ENCODE measurements at places on chromosomes 6 and 20.
A peak's percentile ranks its signal among the peaks of the same experiment; 100 is the strongest.

DNA sequence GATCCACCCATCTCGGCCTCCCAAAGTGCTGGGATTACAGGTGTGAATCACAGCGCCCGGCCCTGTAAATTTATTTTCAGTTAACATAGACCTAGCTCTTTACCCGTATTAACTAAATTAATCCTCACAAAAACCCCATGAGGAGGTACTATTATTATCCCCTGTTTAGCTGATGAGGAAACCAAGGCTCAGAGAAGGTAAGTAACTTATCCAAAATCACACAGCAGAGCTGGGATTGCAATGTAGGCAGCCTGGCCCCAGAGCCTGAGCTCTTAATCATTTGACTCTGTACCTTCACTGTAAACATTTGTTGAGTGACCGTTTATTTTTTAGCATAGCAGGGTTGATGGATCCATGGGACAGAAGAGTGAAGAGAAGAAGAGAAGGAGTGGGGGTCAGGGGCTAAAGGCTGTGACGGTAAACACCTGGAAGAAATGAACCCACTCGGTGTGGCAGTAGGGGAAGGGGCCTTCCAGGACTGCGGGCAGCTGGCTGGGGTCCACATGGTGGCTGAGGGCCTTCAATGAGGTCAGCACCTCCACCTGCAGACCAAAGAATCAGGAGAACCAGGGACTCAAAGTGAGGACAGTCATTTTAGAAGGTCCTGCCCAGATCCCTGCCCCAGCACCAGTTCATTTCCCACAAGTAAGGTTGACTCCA, 35.2 kb downstream of the KIAA1755 start:
- no peak for DNase-seq

DNA sequence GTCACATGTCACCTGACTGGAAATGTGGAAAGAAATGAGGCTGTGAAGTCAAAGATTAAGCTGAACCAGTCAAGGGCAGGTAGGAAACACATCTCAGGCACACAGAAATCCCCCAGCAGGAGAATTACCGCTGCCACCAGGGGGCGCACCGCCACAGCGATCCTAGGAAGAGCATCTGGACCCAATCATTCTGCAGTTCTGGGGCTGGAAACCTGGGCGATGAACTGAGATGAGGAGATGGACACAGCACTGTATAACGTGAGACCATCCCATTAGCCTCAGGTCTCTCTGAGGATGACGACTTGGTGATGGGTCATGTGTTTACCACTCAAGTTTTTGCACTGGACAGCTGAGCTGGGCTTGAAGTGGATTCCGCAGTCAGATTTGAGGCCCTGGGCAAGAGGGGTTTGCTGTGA, 6.5 kb upstream of the SLC24A3 start:
- DNase-seq = peak; percentile 45

DNA sequence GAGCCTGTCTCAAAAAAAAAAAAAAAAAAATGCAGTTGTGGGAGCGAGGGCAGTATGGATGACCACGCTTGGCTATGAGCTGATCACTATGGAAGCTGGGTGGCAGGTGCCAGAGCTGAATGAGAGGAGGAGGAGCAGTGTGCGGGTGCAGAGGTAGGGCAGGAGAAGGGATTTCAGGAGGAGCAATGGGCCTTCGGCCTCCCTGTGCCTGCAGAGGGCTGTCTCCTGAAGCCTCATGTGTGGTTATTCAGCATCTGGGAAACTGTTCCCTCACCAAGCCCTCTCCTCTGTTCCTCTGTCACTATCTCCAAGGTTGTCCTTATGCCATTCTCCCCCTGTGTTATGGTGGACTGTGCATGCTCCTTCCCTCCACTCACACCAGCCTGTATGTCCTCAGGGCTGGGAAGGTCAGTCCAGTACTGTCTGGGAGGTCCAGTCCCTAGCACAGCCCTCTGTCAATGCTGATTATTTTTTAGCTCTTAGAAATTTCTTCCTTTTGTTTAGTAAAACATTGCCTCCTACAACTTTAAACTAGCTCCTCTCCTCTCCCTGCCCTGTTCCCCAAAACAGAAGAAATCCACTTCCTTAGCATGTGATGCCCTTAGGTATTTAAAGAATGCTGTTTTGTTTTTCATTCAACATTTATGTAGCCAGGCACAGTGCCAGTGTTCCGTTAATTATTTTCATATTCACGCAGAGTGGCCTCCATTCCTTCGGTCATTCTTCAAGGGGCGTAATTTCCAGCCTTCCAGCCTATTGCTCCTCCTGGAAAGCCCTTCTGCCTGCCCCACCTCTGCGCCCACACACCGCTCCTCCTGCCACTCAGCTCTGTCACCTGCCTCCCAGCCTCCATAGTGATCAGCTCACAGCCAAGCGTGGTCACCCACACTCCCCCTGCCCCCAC, 48.9 kb downstream of the CNBD2 start:
- DNase-seq = no peak

GRCh38 chr6:7902221-7902620, 8.4 kb downstream of the TXNDC5 start:
- no peak for DNase-seq

DNA sequence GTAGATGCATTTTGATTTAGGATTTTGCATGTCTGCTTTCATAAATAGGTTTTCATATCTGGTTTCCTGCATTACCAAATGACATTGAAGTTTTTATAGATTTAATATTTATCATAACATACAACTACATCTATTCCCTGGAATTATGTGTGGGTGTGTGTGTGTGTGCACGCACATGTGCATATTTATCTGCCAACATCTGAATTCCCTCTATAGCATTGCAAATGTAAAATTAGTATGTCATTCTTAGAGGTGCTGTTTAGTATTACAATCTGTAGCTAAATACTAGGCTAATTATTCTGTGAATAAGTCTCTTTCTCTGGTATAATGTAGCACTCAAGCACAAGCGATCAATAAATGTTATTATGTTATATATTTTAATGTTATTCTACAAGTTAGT, 477.9 kb upstream of the FLRT3 start:
- DNase-seq = no peak

DNA sequence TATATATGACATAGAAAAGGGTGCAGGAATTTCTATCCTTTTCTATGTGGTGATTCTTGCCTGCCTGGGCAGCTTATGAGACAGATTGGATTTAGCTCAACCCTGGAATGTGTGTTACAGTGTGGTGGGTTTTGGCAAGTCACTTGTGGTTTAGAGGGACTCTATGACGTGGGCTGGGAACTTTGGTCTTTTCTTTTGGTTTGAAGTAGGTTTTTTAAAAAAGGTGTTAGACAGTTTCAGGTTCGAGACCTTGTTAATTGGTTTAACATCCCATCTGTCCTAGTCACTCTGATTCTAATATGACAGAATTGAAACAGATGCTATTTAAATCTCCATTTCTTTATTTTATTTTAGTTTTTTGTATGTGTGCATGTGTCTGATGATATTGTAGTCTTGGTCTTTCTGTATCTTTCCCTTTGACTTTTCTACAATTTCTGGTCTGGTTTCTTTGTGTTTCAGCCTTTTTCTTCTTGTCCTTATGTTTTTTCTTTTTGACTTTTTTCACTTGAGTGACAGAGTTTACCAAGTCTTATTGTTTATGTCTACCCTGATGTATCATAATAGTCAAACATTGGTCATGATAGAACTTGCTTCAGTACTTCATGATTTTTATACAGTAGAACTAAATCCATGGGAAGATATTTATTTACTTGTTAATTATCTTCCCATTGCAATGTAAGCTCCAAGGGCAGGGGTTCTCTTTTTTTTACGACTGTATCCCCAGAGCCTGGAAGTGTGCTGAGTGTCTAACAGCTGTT, 174.3 kb downstream of the CDKAL1 start:
- DNase-seq = peak; percentile 41

DNA sequence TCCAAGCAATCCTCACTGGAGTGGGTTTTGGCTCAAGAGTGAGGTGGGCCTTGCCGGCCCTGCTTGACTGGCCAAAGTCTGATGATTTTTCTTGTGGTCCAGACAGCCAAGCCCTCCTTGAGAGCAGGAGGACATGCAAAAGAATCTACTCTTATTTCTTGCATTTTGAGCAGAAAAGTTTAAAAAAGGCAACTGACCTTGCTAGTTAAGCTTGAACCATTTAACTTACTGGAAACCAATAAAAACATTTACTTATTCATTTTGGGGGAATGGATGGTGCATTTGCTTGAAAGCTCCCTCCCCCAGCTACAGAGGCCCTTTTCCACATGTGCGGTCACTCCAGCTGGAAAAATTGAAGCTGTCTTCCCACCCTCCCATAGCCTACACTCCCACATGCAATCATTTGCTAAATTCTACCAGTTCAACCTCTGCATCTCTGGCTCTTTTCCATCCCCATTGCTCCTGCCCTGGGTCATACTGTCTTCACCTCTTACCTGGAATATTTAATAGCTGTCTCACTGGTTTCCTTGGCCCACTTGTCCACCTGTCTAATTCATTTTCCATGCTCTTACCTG, 527.9 kb downstream of the DHX35 start:
- peak; percentile 50 for DNase-seq

GRCh38 chr6:17601386-17601703, 1.2 kb downstream of the FAM8A1 start:
- no peak for DNase-seq

GRCh38 chr6:80440496-80441115, 334.1 kb downstream of the BCKDHB start:
- no peak for DNase-seq

GRCh38 chr6:142827991-142828390, 117.0 kb downstream of the HIVEP2 start:
- no peak for DNase-seq

DNA sequence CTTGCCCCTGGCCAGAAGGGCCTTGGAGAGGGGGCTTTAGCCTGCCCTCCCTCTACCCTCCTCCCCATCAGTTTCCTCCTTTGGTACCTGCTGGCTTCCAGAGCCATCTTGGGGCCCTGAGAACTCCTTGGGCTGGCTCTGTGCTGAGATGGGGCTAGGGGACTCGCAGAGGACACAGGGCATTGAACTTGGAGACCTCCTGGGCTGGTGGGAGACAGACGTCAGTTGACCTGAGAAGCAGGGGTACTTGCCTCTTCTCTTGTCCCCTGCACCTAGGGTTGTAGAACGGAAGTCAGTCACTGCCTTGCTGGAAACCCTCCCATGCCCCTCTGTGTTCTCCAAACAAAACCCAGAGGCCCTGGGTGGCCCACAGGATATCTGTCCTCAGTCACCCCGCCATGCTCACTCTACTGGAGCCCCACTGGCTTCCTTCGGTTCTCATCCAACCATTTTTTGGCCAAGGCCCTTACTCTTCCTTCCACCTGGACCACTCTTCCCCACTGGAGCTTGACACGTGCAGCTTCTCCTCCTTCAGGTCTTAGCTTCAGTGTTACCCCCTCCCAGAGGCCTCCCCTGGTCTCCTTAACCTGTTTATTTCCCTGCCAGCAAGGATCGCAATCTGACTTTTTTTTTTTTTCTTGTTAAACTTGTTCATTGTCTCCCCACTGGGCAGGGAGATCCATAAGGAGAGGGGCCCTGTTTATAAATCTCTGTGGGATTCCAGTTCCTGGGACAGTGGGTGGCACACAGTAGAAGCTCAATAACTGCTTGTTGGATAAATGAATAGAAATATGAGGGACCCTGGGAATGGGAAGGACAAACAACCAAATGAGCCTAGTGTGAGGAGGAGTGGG, 971 bp downstream of the RBCK1 start:
- DNase-seq = no peak

GRCh38 chr6:132490478-132491204, 22.3 kb downstream of the STX7 start:
- DNase-seq = no peak

- peak; percentile 62 for DNase-seq
Observed at GRCh38 chr6:33620158-33620855, 815 bp upstream of the ITPR3 start.

- no peak for DNase-seq
Observed at GRCh38 chr6:165013701-165014100, 295.7 kb downstream of the C6orf118 start.

DNA sequence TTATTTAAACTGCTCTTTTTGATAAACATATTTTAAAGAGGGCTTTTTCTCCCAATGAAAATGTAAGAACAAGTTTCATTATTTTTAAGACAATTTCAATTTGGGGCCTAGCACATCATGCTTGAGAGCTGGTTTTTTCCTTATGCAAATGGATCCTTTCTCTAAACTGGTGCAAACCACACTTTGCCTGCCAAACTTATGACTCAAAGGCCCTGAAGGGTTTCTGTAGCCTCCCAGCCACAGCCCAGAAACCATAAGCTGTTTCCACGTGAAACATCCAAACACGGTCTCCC, 451 bp upstream of the HSF2 start:
- no peak for DNase-seq

DNA sequence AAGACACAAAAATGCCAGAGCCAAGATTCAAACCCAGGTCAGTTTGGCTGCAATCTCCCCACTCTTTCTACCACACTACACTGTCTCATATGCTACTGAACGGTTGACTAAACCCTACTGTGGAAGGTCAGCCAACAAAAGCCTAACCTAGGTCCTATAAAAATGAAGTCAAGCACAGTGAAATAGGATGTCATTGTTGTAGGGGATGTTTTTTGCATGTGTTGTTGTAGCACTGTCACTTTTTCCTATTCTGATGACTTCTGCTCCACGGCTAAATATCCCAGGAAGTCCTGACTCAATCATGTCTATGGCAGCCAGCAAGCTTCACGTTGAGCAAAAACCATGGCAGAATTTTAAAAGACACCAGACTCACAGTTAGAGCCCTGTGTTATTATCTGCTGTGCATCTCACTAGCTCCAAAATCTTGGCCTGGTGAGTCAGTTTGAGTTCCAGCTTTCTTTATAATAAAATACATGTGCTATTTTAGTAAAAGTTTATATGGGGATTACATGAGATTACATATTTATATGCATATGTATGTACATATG, 322.1 kb upstream of the NT5E start:
- DNase-seq = no peak

DNA sequence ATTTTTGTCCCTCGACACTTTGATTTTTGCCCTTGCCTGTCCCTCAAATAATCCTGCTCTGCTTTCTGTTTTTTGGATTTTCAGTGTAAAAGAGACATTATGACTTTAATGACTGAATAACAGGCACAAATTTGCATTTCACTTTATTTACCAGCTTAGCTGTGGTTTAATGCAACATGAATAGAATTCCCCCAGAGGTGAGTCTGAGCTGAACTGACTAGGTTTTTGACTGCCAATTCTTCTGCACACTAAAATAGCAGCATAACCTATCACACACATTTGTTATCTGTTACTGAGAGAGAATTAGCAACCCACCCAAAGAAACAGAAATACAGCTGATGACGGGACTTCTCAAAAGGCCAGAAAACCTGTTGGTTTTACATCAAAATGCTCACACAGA, 3.9 kb upstream of the RBM24 start:
- DNase-seq = no peak

GRCh38 chr6:145295746-145296145, 439.6 kb downstream of the EPM2A start:
- no peak for DNase-seq

- no peak for DNase-seq
Observed at GRCh38 chr6:20365456-20365855, 36.2 kb upstream of the E2F3 start.

- no peak for DNase-seq
Observed at GRCh38 chr20:51535075-51535386, 7.5 kb downstream of the NFATC2 start.

- DNase-seq = no peak
Observed at GRCh38 chr6:15404685-15404980, 158.8 kb downstream of the JARID2 start.

GRCh38 chr6:84432619-84433018, 205.2 kb upstream of the CEP162 start:
- no peak for DNase-seq

All from left hindlimb (tissue), 1 donor.